ENCODE measurements at places on chromosomes 16 and 17. TPM values are rescaled to one million over a fixed set of nuclear protein-coding genes. Genes with fewer than 3 reads are reported as not detected.

SCNN1G gene
- 0.13 TPM for total RNA-seq

PSMD7 gene
- total RNA-seq, result 89.5 TPM

TPSAB1 gene
- total RNA-seq, result 2.1 TPM

CDH8 gene
- not detected for total RNA-seq

RCVRN gene
- not detected for total RNA-seq

CCL5 gene
- 1.7 TPM for total RNA-seq

SLX4 gene
- total RNA-seq, result 2.5 TPM

CDH11 gene
- 48.7 TPM for total RNA-seq

FOXC2 gene
- 5.3 TPM for total RNA-seq

SLFN14 gene
- total RNA-seq, result not detected

SOX8 gene
- 1.3 TPM for total RNA-seq

TSNAXIP1 gene
- 0.55 TPM for total RNA-seq

MYO15B gene
- total RNA-seq, result 88.4 TPM

Measured in left cardiac atrium (tissue), 4 donors.